ENCODE measurements at places on chromosomes 5 and 9. TPM values are rescaled to one million over a fixed set of nuclear protein-coding genes. Genes with fewer than 3 reads are reported as not detected.

Gene IFNK
- not detected for total RNA-seq

Gene ATOSB
- total RNA-seq: 8.9 TPM

Gene MRNIP
- total RNA-seq: 112 TPM

Gene GTF2H2C
- 46.0 TPM for total RNA-seq

Gene ENHO
- not detected for total RNA-seq

Gene TMED7
- total RNA-seq: 58.0 TPM

Gene ROR2
- total RNA-seq: not detected

Gene FBP2
- not detected for total RNA-seq

DNA sequence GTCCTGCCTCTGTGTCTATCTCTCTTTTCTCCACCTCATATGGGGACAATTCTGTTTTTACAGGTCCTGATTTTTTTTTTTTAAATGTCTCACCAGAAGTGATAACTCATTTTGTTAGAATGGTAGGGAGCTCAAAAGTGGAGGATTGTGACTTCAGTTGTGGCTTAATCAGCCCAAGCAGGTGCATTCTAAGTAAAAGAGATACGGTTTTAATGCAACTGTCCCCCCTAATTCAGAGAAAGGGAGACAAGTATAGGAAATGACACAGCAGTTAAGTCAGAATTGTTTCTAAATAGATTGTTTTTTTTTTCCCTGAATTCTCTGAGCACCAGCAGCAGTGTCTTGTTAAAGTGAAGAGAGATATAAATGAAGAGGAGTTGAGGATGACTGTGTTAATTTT lies 24.5 kb downstream of the MAST4 start:
- no peak for DNase-seq

DNA sequence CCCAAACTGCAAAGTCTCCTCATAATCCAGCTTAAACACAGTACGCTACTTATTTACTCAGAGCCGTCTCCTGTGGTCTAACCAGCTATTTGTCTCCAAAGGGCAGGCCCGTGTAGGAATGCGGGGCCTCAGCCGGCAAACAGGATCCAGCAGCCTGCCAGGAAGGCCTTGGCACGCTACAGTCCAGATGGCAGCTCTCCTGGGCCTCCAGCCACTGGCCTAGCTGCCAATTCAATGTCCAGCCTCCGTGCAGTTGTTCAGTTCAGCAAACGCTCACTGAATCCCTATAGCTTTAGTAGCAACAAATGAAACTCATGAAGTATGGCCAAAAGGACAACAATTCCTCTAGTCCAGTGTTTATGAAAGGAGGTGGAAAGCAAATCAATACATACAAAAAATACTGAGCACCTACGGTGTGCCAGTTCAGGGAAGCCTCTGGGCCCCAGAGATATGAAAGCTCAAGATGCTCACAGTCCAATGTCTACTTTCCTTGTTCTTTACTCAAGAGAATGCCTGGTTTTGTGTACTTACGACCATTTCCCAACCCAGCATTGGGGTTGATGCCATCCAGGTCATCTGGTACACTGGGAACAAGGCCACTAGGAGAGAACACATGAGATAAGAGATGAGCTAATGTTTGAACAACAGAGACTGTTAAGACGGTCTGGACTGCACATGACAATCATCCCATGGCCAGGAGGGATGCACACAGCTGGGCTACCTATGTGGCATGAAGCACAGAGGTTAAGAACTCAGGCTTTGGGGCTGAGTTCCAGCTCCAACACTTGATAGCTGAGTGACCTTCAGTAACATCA lies 8.3 kb downstream of the CDK5RAP2 start:
- no peak for DNase-seq

GRCh38 chr5:103428411-103428871 lies 134.1 kb downstream of the NUDT12 start:
- DNase-seq: no peak

GRCh38 chr5:19790829-19791466 lies 197.1 kb downstream of the CDH18 start:
- DNase-seq: no peak

DNA sequence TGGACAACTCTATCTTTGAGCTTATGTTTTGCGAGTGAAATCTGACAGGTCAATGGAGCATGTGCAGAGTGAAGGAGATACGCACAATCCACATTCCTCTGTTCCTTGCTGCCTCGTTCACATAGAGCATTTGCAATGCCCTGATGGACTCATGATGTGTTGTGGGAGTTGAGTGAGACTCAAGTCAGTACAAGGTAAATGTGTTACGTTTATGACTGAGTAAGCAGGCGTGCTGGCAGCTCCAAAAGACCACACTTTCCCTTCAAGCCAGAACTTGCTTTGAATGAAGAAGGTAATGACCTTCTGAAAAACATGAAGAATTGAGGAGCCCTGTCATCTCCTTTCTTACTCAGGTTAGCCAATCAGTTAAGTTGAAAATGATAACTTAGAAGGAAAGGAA lies 477.8 kb downstream of the CTNND2 start:
- no peak for DNase-seq

GRCh38 chr9:124182741-124183140 lies 75.0 kb upstream of the NEK6 start:
- no peak for DNase-seq

- DNase-seq: no peak
Observed at GRCh38 chr9:86529496-86530275, 175.5 kb upstream of the TUT7 start.

DNA sequence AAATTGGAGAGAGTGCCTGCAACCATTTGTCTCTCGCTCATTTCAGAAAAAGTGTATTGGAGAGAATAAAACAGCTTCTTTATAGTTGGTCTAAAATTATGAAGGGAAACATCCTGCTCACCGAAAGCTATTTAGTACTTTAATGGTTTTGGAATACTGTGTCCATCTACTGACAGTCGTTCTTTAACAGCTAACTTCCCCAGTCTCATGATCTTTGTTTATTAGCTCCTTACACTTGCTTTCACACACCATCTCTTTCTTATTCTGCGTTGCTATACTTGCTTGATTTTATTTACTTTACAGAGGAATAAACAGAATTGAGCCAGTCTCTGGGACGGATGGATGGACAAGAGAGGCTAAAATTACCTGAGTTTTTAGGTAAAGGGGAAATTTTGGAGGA lies 229.3 kb downstream of the CCDC171 start:
- DNase-seq: no peak

- peak; percentile 57 for DNase-seq
Observed at GRCh38 chr5:142145106-142145900, 36.7 kb downstream of the NDFIP1 start.

GRCh38 chr9:38313421-38313820 lies 79.1 kb upstream of the ALDH1B1 start:
- no peak for DNase-seq

DNA sequence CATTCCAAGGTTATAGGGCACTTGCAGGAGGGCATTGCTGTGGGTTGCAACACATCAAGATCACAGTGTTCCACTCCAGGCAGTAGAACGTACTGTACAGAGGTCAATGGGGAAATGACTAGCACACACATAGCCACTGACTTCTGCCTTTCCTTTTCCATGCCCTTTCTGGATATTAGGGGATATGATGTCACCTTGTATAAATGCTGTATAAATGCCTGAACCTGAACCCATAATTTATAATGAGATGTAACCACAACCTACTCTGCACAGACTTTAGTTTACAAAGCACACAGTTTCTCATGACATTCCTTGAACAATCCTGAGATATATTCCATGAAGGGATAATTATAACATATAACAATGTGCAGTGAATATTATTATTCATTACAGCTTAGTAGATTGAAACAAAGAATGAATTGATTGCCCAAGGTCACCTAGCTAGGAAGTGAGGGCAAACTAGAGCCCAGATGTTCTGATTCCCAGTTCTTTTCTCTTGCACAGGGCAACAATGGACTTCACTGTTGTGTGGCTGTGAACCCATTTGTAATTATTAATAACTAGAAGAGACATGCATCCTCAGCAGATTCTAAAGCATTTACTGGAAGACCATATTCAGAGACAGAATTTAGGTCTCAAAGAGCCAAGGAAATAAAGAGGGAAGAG lies 5.6 kb upstream of the ABLIM3 start:
- no peak for DNase-seq

DNA sequence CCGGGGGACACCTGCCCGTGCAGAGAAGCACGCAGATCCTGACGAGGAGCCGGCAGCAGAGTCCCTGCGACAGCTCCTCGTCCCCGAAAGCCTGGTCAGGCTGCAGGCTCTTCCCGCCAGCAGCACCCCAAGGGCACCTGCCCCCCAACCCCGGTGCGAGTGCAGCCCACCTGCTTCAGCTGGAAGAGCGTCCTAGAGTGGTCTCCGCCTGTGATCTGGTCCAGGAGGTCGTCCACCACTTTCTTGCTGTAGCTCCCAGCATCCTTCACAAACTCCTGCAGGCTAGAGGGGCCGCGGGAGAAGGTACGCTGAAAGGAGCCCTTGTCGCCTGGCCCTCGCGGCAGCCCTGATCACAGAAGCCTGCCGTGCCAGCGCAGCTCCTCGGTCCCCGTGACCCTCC lies 16.7 kb downstream of the BRD9 start:
- no peak for DNase-seq

GRCh38 chr9:4519604-4520003 lies 29.3 kb downstream of the SLC1A1 start:
- no peak for DNase-seq

- no peak for DNase-seq
Observed at GRCh38 chr5:118009741-118010297, 978.5 kb downstream of the DTWD2 start.

- no peak for DNase-seq
Observed at GRCh38 chr9:38718148-38718547, 1.8 kb downstream of the FAM240B start.

GRCh38 chr5:172086194-172086975 lies 79.9 kb upstream of the FBXW11 start:
- no peak for DNase-seq

DNA sequence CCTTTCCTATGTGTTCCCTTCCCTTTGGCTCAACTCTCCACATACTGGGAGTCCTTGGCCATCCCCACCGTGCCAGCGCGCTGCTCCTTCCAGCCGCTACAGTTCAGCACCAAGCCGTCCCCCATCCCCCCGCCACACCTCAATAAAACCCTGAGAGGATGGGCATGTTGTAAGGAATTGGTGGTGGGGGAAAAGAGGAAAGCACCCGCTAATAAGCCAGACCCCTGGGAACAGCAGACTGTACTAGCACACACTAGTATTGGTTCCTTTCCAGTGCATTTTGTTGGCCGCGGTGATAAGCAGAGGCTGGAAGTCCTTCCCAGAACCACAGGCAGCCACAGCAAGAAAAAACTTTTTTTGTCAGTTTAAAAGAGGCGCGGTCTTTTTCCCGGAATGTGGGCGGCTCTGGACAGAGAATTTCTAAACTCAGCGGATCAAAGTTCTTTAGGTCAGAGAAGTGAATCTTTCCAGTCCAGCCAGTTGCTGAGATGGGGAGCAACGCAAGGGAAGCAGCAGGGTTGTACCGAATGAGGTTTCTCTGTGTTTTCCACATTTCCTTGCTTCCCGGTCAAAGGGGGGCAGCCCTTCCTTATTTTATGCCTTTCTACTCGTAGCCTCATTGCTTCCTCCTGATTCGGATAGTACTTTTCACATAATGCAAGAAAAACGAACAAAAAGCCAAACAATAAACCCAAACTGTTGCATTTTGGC lies 2.1 kb downstream of the CHSY3 start:
- no peak for DNase-seq

- no peak for DNase-seq
Observed at GRCh38 chr9:88090151-88090581, 48.1 kb downstream of the SPATA31C2 start.

DNA sequence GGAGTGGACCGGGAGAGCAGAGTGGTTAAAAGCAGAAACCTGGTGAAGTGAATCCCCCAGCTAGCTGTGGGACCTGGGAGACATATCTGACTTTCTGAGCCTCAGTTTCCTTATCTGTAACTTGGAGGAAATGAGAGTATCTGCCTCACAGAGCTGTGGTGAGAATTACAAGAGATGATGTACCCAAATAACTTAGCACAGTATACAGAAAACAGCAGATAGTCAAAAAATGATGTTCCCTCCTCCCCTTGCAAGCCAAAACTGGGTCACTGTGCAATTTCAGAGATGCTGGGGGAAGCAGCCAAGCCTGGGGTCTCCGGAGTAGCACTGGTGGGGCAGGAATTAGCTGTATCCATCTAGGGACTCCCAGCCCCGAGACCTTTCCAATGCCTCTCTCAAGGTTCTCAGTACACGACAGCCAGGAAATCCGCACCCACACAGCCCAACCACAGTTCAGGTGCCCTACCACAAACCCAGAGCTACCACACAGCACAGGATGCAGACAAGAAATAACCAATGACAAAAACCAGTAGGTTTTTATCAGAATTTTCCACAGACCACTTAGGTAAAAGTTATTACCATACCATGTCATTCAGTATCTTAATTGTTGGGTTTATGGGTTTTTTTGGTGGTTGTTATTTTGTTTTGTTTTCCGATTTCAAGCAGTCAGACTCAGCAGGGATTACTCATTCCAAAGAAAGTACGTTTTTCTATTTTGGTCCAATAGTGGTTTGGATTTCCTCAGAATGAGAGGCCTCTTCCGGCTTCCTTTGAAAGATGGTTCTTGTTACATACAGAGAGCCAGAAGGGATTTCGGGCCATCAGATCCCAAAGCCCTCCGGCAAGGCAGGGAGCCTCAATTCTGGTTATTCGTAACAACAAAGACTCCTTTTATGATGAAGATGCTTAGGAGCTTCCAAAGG lies 4.9 kb upstream of the HRH2 start:
- DNase-seq: peak; percentile 59

DNA sequence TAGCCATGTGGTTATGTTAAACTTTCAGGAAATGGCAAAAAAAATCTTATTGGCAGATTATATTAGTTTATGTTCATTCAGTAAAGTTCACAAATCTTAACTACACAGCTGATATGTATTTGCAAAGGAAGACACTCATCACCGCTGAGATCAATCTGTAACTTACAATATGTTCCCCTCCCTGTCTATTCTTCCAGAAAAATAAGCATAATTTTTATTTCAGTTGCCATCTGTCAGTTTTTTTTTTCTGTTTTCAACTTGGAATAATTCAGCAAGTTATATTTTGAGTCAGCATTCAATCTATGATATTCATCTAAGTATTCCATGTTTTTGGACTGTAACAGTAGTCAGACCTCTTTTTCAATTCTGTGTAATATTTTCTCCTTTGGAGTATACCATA lies 1019.9 kb upstream of the PTPRD start:
- no peak for DNase-seq

DNA sequence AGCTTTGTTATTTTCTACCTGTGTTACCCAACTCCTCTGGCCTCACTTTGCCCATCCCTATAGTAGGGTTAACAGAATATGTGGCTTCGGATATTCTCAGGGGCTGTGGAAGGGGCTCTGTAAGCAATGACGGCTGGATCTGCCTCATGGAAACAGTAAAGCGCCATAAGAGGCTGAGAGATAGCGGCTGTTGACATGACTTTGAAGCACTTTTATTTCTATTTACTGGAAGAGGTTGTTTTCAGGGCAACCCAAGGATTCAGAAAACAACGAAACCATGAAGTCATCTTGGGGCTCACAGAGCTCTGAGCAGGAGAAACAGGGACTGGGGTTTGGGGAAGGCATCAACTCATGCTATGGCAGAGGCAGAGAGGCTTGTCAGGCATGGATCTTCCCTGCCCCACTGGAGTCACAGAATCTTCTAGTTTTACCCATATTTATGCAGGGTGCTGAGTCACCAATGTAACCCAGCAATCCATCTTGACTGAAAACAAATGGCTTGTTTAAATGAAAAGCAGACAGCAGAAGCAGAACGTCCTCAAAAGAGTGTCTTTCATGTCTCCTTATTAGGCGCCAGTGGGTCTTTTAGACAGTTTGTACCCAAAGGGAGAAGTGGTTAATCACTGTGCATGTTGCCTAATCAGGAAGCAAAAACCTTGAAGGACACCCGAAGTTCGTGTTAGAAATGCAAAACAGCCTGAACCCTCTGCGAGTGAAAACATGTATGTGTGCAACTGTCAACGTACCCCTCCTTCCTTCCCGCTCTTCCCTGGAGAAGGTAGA lies 113.0 kb downstream of the COL23A1 start:
- no peak for DNase-seq
